ENCODE measurements at places on chromosomes 2 and 18.

DNA sequence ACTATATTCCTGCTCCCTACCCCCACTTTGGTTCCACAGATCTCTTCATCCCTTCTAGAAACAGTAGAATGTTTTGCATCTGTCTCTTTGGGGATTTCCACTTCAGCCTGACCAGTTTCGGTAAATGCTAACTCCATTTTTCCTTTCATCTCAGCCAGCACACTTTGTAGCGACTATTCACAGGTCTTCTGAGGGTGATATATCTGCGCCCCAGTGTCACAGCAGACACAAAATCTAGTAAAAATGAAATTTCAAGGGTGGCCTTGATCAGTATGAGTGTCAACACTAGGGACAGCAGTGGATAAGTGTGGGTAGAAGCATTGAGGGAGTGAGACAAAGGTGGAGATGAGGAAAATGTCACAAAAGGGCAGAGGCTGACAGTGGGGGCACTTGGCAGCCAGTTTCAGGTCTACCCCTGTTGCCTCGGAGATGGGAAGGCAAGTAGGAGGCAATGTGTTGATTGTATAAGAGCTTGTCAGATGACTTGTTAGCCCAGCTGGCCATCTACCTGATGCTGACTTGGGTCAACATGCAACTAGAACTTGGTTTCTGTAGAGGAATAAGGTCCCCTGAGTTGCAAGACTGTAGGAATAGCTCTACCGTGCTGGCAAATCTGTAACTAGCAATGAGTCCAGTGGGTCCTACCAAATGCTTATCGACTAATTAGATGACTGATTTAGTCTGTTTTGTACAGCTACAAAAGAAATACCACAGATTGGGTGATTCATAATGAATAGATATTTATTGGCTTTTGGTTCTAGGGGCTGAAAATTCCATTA lies 60.7 kb downstream of the CXCR4 start:
- DNase-seq = no peak

- no peak for DNase-seq
Measured at GRCh38 chr2:182330451-182331305, 96.2 kb downstream of the PDE1A start.

DNA sequence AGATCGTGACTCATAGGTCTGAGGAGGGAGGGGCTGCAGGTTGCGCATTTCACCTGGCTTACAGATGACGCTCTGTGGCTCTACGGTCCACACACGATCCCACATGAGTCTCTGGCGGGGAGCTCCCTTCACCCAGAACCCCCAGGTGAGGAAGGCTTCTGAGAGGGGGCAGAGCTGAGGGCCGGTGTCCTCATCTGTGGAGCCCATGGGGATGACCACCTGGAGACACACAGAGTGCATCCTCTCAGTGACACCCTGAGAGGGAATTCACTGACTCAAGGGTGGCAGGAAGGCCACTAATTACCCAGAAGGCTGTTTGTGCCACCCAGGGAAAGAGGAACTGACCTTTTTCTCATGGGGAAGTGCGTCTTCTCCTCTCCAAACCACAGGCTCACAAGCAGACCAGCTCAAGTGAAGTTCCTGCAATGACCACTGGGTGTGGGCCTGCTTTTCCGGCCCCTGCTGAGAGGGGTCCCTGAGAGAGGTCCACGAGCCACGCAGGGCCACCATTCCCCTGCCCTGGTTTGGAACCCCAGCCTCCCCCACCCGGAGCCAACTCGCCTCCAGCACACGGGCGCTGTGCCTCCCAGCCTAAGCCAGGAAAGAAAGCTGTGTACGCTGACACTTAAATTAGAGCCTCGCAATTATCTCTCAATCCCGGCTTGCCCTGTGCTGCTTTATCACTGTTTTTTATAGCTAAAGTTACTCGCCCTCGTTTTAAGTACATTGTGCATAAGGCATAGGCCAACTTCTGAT lies 114.1 kb downstream of the BCL11A start:
- DNase-seq = no peak

DNA sequence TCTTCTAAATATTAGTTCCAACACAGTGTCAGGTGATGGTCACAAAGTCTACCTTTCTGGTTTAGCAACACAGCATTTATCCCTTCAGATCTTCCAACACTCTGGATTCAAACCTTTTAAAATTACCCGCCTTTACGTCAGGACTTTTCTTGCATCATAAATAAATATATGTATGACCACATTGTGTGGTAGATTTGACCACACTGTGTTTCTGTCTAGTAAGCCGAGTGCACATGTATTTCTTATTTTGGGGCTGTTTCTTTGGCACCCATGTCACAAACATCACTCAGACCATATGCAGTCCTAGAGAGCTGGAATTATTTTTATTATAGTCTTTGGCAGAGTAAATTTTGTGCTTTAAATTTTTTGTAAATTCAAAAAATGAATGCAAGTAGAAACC lies 172.1 kb downstream of the ANKRD44 start:
- no peak for DNase-seq

DNA sequence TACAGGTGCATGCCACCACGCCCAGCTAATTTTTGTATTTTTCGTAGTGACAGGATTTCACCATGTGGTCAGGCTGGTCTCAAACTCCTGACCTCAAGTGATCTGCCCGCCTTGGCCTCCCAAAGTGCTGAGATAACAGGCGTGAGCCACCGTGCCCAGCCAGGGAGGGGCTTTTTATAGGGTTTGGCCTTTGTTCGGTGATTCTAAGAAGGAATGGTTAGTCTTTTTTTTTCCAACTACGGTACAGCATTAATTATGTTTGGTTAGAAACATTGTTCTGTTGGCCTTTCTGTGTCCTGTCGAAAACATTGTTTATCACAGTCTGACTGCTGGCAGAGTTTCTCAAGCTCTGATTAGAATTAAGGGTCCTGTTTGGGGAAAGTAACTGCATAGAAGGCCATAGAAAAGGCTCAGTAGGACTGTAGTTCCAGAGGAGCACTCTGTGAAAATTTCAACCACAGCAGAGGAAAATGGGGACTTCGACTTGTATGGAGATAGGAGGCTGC lies 19.3 kb upstream of the SMCHD1 start:
- no peak for DNase-seq

Measured in activated CD8-positive, alpha-beta memory T cell treated with anti-CD3 and anti-CD28 coated beads for 1 hour (primary cell).